Stimulated activated CD8-positive, alpha-beta memory T cell treated with anti-CD3 and anti-CD28 coated beads, Interleukin-7, amount 100 ng/mL, for 1 hour (primary cell): ENCODE measurements at places on chromosomes 2 and 18.

DNA sequence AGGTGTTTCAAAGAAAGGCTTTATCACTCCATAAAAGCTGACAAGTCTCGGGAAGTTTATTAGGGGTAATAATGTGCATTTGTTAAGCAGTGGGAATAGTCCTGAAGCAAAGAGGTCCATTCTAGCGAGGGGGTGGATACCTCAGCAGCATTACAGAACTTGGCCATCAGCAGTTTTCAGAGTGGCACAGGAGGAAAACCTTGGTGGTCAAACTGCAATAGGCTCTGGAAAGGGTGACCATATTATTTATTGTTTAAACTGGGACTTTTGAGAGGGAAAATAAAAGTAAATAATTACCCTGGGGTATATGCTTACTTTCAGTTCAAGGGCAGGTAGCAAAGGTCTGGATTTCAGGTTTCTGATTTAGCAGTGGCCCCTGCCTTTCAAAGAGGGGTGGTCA, 115.5 kb upstream of the KLHL14 start:
- DNase-seq: no peak

DNA sequence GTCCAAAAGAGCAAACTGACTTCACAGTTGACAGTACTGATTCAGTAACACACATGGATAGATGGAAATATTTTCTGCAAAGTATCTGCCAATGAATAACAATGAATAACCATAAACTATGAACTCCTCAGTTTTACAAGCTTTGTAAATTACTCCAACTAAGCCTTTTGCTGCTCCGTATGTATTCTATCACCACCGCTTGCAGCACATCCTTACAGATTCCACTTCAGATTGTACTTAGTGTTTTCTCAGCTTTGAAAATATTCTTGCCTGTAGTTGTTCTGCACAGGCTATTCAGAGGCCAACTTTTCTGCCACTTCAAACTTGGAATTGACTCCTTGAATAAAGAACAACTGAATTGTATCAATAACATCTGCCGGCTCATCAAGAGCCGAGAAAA, 36.2 kb downstream of the TLK1 start:
- DNase-seq: no peak

DNA sequence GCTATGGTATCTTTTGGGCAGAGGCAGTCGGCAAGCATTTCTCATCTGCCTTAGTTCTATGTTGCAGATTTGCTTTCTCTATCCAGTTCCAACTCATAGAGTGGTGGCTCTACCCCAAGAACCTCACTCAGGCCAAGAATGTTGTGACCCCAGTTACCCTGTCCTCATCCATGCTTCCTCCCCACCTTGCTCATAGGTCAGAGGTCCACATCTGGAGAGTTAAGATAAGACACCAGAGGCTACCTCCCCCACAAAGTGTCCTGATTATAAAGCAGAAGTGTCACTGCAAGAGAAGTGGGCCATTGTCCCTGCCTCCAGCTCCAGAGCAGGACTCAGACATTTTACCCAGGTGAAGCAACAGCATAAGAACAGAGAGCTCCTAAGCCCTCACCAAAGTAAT, 276.8 kb upstream of the CHST9 start:
- no peak for DNase-seq

DNA sequence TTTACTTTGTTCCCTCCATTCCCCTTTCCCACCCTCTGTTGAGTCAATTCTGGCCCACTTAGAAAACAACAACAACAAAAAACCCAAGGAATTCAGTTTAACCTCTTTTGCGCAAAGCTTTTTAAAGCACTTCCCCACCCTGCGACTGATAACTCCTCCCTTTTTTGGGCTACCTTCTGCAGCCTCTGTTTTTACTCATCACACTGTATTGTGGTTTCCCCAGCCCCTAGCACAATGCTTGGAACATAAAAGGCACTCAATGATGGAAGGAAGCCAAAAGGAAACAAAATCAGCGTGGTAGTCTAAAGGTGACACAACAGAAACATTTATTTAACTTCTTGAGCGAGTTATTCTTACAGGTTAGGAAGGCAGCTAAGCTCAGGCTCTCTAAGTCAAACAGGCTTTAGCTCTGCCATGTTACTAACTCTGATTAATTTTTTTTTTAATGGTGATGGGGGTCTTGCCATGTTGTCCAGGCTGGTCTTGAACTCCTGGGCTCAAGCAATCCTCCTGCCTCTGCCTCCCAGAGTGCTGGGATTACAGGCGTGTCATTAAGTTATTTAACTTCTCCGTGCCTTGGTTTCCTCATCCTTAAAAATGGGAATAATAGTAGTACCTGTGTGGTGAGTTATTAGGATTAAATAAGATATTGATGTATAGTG, 1.3 kb downstream of the CEP68 start:
- DNase-seq: no peak

DNA sequence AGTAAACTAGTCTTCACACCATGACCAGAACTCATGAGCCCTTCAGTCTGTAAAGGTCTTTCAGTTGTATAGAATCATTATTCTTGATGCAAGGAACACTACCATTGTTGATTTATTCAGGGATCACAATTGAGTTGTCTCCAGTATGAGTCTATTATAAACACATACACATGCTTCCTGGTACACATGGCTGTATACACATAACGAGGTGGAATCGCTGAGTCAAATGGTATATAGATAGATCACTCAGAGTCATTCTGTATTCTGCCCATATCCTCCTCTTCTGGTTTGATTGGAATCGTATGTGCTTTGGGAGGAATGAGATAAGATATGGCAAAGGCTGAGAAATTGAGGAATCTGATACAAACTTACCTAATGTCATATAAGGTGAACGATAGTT, 216.0 kb downstream of the UBE2E3 start:
- DNase-seq: no peak

GRCh38 chr2:204977914-204978313, 432.6 kb downstream of the PARD3B start:
- no peak for DNase-seq

DNA sequence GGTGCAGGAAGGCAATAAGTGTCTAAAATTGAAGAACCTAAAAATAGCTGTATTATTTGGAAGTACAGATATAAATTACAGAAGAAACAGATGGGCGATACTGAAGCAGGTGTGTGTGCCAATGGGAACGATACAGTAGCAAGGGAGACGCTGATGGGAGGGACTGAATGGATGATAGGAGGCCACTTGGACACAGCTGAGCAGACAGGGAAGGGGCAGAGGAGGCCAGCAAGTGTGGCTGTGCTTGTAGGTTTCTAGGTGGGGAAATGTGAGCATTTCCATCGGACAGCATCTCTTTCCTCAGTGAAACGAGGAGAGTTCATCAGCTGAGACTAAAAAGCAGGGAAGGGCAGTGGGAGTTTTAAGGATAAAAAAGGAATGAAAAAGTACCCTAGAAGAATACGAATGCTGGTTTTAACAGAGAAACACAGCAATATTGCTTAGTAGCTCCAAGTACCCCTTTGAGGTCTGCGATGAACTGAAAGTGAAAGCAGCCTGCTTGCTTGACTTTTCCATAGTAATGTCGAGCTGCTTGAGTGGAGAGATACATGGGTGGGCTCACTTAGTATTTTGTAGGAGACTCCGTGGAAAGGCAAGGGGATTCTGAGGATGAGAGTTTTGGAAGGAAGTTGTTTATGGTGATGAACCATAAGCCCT, 91.7 kb upstream of the EPC2 start:
- DNase-seq: no peak

GRCh38 chr18:32326450-32327308, 136.8 kb downstream of the MEP1B start:
- no peak for DNase-seq

DNA sequence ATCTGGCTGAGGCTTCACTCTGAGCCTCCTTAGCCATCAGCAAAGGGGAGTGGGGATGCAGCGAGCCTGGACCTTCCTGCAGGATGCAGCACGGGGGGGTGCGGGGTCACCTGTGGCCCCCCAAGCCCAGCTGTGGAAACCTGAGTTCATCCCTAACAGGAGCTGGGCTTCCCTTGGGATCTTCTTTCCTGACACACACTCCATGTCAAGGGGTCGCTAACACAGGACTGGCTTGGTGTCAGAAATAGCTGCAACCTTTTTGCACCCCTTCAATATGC, 174.7 kb downstream of the RTP5 start:
- DNase-seq: no peak

GRCh38 chr2:231198291-231199173, at the start of gene ARMC9:
Gene ARMC9, plus strand, starts transcription at chr2:231198631. Its CDS starts 7,608 bp downstream, at chr2:231206239.
- DNase-seq: peak; percentile 45

GRCh38 chr2:119266091-119266589, 42.5 kb downstream of the STEAP3 start:
- DNase-seq: no peak

- DNase-seq: no peak
Measured at GRCh38 chr18:1872274-1872673, 699.0 kb downstream of the METTL4 start.

DNA sequence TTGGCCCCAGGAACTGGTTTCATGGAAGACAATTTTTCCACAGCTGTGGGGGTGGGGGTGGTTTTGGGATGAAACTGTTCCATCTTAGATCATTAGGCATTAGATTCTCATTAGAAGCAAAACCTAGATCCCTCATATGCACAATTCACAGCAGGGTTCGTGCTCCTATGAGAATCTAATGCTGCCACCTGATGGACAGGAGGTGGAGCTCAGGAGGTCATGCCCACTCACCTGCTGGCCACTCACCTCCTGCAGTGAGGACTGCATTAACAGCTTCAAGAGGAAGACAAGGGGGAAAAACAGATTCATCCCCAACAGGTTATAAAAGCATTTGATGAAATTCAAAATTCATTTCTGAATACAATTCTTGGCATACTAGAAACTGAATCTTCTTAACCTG, 38.5 kb downstream of the THAP4 start:
- DNase-seq: no peak

GRCh38 chr2:17813010-17813741, 3.1 kb upstream of the MSGN1 start:
- no peak for DNase-seq
